ENCODE measurements at places on chromosomes 1 and 21.

DNA sequence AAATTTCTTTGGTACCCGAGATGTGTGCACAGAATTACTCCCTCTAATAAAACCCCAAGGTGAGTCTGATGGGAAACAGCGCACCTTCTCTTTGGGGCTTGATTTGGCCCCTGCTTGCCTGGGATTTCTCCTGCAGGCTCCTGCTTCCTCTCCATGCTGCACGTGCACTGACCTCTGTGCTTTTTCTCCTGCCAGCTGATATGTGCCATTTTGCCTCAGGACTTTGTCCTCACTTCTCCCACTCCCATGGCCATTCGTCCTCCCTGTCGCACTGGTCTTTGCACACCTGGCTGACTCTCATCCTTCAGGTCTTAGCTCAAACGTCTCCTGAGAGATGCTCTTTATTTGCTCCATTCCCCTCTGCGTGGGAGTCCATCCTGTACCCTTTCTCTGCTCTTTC is 1.2 kb downstream of the CBR1 start:
- DNase-seq = no peak

GRCh38 chr1:218836264-218836663 is 337.4 kb upstream of the LYPLAL1 start:
- DNase-seq = no peak

DNA sequence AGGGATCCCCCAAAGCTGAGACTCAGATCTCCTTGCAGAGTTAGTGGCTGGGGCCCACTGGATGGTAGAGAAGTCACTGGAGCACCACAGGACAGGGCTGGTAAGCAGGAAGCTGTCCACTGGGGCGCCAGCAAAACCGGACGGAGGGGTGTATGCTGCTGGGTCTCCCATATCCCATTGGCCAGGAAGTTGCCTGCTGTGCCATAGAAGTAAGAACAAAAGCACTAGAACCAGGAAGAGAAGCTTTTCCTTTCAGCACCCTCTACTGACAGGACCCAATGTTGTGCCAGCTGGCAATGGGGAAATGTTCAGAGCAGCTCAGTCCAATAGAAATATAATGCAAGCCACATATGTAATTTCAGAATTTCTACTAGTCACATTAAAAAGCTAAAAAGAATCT is 146.6 kb downstream of the SPATA46 start:
- DNase-seq = no peak

GRCh38 chr1:200075938-200076546 is 48.5 kb downstream of the NR5A2 start:
- DNase-seq = no peak

DNA sequence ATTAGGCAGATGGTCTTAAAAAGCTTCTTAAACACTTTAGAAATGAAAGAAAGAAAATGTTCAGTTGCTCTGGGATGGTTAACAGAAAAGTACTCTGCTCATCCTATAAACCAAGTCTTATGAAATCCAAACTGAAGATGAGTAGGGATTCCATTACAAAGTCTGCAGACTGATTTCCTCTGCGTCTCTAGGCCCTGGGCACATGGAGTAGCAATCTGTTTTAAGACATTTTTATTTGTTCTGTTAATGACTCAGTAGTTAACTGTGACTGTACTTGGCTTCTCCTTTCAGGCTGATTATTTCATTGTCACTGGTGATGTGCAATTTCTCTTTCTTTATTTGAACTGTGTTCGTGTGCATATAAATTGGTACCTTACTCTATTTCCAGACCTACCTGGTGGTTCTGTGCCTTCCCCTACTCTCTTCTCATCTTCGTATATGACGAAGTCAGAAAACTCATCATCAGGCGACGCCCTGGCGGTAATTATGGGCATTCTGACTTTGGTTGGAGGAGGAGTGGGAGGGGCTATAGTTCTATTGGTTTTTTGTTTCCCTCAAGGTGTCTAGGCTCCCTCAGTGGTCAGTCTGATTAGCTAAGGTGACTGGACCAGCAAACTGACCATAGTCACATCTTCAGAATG is 30.6 kb downstream of the ATP1A1 start:
- no peak for DNase-seq

DNA sequence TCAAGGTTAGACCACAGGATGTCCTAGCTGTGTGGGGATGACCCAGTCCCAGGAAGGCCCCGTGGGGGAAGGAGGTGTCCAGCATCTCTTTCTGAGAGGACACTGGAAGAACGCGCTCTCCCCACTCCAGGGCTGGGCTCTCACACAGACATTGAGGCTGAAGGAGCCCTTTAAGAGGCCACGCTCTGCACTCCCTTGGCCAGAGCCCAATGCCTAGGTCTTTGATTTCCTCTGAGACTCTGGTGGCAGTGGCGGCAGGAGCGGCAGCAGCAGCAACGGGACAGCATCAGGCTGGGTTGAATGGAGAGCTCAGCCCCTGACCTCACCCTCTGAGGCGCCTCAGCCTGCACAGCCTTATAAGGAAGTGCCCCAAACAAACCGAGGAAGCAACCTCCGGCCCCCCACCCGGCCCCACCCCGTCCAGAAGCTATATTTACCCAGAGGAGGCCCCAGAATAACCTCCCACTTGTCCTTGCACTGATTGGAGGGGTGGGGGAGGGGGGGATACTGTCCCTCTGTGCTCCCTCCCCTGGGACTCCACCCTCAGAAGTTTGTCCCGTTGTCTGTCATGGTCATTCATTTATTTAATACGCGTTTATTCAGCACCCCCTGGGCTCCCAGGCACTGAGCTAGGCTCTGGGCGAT is 12.3 kb downstream of the NES start:
- DNase-seq = peak; percentile 59

- DNase-seq = no peak
These were observed 119.7 kb downstream of the LYPLAL1 start for GRCh38 chr1:219293410-219293809.

- no peak for DNase-seq
These were observed 109.0 kb downstream of the TMEM53 start for GRCh38 chr1:44565259-44565750.

GRCh38 chr1:6528492-6528891 is 25.8 kb downstream of the NOL9 start:
- DNase-seq = no peak

- no peak for DNase-seq
These were observed 7.7 kb downstream of the SUCO start for GRCh38 chr1:172540635-172541034.

DNA sequence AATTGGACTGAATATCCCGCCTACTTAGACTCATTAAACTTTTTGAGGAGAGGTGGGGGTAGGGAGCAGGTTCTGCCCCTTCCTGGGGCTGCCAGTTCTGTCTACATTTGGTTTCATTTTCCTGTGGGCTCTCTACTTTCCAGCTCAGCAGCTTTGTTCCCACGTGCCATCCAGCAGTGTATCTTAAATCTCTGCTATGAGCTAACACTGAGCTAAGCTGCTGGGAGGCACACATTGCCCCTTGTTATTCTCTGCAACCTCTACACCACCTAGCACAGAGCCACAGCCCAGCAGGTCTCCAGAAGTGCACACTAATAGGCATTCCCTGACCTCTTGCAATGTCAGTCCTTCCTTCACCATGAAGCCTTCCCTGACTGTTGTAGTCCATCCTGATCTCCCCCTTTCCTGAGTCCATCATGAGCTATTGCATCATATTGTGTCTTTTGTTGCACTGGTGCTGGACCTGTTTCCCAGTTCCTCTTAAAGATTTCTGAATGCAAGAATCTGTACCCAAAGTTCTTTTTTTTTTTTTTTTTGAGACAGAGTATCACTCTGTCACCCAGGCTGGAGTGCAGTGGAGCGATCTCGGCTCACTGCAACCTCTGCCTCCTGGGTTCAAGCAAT is 28.7 kb upstream of the NRDC start:
- peak; percentile 77 for DNase-seq

- no peak for DNase-seq
These were observed 22.0 kb downstream of the FLVCR1 start for GRCh38 chr1:212879947-212880690.

GRCh38 chr1:25871086-25871703 is 4.3 kb downstream of the PAQR7 start:
- DNase-seq = no peak

DNA sequence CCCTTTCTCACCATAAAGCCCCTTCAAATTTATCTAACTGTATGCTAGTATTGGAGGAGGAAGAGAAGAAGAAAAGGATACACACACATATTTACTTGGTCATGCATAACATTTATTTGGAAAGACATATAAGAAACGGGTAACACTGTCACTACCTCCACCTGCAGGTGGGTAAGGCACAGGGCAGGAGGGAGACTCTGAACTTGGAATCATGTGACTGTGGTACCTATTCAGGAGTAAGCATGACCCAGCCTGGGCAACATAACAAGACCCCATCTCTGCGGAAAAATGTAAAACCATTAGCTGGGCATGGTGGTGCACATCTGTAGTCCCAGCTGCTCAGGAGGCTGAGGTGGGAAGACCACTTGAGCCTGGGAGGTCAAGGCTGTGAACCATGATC is 1.4 kb upstream of the PADI6 start:
- no peak for DNase-seq

- peak; percentile 16 for DNase-seq
These were observed 70.1 kb downstream of the TENT5C start for GRCh38 chr1:117675907-117676430.

DNA sequence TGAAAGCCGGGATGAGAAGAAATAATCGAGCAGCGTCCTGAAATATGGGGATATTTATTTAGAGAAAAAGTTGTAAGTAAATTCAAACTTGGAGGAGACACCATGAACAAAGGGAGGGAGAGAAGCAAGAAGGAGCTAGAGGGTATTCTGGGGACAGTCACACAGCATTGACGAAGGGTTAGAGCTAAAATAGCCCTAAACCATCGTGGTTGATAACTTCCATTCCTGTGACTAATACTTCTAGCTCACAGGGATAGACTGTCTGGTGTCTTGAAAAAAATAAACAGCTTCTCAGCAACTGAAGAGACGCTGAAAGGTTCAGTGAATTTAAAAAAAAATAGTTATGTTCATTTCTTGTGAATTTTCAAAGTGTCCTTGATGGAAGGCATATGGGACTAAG is 86.7 kb downstream of the LRRC53 start:
- no peak for DNase-seq

DNA sequence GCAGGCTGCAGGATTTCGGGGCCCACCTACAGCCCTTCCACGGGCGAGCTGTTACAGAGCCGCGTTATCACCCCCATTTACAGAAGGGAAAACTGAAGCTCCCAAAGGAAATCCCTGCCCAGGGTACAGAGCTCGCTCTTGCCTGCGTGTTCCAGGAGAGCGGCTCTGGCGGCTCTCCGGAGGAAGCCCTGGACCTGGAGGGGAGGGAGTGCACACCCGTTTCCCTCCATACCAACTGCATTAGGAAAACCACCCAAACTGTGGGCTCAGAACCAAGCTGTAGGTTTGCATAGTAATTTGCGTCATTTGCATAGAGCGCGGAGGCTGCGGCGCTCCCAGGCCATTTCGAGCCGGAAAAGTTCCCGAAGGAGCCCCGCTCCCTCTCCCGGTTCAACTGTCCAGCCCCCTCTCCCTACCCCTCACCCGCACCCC is 24.7 kb upstream of the ADGRB2 start:
- no peak for DNase-seq

DNA sequence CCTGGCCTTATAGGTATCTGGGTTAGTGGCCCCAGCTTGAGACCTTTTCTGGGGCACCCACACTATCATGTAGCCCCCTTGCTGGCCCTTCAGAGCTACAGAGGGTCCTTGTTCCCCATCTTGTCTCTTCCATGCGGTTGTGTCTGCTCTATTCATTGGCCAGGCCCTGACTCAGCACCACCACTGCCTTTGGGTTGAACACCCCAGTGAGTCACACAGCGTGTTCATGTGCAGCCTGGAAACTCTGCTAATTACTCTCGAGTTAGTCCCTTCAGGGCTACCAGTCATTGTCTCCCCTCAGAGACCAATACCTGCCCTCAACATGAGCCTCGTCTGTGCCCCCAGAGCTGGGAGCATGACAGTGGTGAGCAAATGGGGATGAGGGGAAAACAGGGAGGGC is 28.2 kb upstream of the IKBKE start:
- no peak for DNase-seq

- DNase-seq = no peak
These were observed 134.6 kb upstream of the KCNK1 start for GRCh38 chr1:233479110-233479890.
